ENCODE measurements at places on chromosomes 16 and 17.

DNA sequence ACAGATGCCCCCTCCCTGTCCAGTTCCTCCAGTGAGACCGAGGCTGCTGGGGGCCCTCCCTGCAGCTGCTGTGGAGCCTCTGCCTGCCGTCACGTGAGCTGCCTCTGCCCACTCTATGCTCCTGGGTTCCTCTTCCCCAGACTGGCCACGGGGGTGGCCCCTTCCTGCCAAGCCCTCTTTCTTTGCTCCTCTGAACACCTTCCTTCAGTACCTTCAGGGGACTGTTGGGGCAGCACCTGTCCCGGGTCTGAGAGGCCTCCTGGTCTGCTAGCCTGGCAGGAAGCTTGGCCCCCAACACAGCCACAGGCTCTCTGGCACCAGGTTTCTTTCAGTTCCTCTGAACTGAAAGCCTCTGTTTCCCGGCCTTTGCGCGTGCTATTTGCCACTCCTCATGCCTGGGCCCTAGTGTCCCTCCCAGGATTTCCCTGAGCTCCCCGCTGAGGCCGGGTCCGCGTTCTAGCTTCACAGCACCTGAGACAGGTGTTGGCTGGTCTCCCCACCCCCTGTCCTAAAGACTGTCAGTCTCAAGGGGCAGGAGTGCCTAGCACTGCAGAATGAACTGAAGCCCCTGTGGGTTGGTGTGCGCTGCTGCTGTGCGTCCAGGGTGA lies 6.6 kb upstream of the ATP6V0C start:
- no peak for DNase-seq

- no peak for DNase-seq
Measured at GRCh38 chr17:79946352-79947231, 89.1 kb downstream of the TBC1D16 start.

DNA sequence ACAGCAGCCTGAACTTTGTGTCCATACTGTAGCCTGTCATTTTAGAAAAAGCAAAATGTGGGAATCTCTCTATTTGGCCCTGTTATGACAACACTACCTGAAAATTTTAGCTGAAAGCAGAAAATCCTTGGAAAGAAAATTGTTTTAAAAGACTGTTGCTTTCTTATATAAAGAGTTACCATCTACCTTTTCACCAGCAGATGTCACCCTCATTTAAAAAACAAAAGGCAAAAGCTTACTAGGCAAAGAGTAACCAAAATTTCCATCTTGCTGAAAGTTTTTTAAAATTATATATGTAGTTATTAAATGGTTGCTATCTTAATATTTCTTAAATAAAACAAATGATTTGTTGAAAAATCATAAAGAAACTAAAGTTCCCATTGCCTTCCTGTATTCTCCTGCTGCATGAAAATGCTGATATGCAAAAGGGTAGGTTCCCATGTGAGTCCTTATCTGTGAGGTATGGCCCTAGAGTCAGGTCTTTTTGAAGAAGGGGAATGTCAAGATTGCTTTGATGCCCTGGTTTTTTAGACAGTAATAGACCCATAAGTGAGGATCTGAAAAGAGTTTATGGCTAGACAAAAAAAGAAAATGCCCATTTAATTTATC lies 61.0 kb downstream of the TNRC6C start:
- DNase-seq, result peak; percentile 63

- no peak for DNase-seq
Measured at GRCh38 chr16:76490036-76490639, 212.9 kb downstream of the CNTNAP4 start.
